ENCODE measurements at places on chromosomes 7 and 10.

DNA sequence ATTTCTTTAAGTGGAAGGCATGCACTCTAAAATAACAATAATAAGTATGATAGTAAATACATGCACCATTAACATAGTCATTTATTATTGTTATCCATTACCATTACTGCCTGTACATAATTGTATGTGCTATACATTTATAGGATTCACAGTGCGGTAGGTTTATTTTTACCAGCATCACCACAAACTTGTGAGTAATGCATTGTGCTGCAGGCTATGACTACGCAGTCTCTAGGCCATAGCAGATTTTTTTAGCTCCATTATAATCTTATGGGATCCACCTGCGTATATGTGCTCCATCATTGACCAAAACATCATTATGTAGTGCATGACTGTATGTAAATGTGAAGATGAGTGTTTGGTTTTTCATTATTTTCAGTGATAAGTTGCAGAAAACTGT is 160.0 kb downstream of the LRRC4 start:
- no peak for DNase-seq

- DNase-seq, result no peak
These were observed 40.0 kb downstream of the MINPP1 start for GRCh38 chr10:87544721-87545120.

GRCh38 chr7:92934096-92934495 is 97.7 kb upstream of the CDK6 start:
- no peak for DNase-seq

- no peak for DNase-seq
These were observed 46.4 kb downstream of the TMEM168 start for GRCh38 chr7:112743811-112744210.

GRCh38 chr7:106612432-106612831 is 48.5 kb downstream of the CCDC71L start:
- DNase-seq, result no peak

DNA sequence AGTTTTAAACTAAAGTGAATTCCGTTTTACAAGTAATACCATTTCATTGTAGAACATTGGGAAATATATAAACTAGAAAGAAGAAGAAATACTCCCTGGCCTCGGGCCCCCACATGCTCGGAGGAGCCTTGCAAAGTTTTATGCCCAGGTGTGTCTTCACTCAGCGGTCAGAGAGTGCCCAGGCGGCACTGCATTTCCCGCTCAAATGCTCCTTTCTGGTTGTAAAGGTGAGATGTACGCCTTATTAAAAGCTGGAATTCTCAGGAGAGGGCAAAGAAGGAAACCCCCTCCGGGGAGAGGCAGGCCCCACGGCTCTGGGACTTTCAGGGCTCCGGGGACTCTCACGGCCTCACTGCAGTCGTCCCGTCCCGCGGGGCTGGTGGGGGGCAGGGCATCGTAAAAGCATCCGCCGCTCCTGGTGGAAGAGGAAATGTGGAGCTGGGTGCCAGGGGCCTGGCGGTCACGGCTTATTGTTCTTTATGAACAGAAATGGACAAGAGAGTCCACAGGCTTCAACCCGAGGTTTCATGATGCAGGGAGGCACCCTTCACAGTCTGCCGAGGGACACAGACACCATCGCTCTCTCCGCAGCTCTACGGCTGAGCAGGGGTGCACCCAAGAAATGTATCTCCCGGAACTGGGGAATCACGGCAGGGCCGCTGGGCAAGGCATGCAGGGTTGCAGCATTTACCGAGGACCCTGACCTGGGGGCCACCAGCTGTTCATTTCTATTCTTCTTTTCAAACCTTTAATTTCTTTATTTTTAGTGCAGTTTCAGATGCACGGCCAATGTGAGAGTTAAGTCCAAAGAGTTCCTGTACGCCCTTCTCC is 47.7 kb upstream of the INPP5A start:
- DNase-seq, result no peak

DNA sequence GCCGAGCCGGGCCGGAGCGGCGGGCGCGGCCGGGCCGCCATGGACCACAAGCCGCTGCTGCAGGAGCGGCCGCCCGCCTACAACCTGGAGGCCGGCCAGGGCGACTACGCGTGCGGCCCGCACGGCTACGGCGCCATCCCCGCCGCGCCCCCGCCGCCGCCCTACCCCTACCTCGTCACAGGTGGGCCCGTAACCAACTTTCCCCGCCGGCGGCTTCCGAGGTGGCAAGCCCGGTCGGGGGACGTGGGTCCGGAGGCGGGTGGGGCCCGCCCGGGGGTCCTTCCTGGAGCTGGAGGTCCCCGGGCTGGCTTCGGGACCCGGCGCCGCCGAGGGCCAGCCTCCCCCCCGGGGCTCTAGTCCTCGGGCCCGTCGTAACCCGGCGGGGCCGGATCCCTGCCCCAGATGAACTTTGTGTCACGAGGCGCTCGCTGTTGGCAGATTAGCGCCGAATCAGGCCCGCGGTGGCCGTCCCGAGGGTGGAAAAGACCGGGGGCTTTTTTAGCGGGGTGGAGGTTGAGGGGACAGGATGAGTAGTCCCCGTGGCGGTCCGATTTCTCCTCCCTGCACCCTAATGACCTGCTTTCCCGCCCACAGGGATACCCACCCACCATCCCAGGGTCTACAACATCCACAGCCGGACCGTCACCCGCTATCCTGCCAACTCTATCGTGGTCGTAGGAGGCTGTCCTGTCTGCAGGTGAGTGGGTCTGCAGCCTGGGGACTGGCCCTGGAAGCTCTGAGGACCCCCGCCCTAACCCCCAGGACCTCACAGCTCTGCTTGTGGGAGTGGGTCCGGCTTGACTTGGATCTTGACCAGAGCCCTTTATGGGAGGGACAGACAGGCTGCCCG is 496 bp downstream of the BRI3 start:
- no peak for DNase-seq

DNA sequence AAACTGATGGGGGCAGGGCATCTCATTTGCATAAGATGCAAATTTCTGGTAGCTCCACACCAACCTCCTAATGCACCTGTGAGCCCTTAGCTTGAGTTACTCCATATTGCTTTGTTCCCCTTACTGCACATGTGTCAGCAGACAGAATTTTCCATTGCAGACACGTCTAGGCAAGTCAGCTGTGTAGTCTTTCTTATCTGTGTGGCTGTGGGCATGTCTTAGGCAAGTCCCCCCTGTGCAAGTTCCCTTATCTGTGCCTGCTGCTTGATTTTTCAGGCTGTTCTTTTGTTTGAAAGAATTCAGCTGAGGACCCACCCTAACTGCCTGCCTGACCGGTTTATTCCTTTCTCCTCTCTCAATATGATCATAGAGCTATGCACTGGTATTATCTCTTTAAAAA is 28.5 kb upstream of the TRIM24 start:
- no peak for DNase-seq

- no peak for DNase-seq
These were observed 8.2 kb upstream of the PON3 start for GRCh38 chr7:95404316-95404865.
